Cerebellar cortex (tissue), 1 donor: ENCODE measurements at places on chromosomes 3 and 15.

GRCh38 chr3:185943760-185944106 lies 5.9 kb upstream of the TRA2B start:
- DNase-seq, result no peak

GRCh38 chr3:43865887-43866528 lies 175.3 kb downstream of the ABHD5 start:
- DNase-seq, result no peak

- no peak for DNase-seq
These were observed 272.2 kb upstream of the CFAP20DC start for GRCh38 chr3:59321881-59322540.

DNA sequence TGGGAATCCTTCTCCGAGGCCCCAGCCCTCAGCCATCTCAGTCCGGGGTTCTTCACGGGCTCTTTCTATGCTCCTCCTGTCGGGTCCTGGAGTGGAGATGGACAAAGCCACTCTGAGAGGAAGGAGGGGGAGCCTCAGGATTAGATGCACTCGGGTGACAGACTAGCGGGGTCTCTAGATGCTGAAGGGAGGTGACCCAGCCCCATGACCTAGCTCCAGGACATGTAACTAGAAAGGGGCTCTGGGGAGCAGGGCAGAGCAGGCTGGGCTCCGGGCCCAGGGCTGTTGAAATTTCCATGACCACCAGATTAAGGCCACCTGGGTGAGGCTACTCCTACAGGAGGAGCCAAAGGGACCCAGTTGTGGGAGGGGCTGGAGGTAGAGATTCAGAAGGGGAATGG lies 14.8 kb upstream of the SKIC8 start:
- no peak for DNase-seq

DNA sequence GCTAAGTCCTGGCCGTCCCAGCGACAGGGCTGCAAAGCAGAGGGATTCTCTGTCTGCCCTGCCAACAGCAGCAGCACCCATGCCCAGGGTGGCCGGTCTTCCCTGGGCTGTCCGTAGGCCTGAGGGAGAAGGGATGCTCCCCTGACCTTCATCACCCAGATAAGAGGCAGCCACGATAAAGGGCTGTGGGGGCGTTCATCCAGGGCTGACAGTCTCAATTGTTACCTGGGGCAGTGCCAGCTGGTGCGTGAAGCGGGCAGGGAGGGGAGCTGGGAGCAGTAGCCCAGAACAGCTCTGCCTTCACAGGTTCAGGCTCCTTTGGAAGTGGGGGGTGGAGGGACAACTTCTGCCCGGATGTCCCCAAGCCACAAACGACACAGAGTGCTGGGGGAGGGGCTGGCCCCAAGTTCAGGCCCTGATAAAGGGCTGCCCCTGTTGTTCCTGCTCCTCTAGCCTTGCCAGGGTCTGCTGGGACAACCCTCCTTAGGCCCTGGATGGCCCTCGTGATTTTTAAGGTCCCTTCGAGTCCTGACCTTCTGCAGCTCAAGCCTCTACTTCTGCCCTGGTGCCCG lies 94.7 kb downstream of the RAB11A start:
- no peak for DNase-seq

GRCh38 chr3:16186086-16186485 lies 11.6 kb downstream of the GALNT15 start:
- no peak for DNase-seq

GRCh38 chr3:34155108-34155507 lies 356.7 kb downstream of the PDCD6IP start:
- no peak for DNase-seq

- no peak for DNase-seq
These were observed 33.9 kb downstream of the SLC41A3 start for GRCh38 chr3:126050050-126050392.

- no peak for DNase-seq
These were observed 297.9 kb downstream of the GABRG3 start for GRCh38 chr15:27268923-27269322.

DNA sequence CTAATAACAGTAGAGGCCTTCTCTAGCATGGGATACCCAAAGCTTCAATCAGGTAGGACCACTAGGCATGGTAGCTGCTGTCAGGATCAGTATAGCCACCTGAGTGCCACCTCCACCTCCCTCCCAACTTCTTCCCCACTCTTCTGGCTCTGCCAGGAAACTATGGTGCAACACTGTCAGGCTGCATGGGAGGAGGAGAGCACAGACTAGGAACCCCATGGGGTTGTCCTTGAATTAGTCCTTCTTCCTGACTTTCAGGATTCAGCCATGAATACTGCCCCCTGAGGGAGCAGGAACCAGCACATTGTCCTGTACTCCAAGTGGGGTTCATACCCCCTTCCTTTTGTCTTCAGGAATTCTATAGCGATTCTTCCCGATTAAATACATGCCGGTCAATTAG lies 340.8 kb upstream of the ONECUT1 start:
- DNase-seq, result no peak

GRCh38 chr3:123505820-123506219 lies 56.9 kb upstream of the ADCY5 start:
- DNase-seq, result no peak

DNA sequence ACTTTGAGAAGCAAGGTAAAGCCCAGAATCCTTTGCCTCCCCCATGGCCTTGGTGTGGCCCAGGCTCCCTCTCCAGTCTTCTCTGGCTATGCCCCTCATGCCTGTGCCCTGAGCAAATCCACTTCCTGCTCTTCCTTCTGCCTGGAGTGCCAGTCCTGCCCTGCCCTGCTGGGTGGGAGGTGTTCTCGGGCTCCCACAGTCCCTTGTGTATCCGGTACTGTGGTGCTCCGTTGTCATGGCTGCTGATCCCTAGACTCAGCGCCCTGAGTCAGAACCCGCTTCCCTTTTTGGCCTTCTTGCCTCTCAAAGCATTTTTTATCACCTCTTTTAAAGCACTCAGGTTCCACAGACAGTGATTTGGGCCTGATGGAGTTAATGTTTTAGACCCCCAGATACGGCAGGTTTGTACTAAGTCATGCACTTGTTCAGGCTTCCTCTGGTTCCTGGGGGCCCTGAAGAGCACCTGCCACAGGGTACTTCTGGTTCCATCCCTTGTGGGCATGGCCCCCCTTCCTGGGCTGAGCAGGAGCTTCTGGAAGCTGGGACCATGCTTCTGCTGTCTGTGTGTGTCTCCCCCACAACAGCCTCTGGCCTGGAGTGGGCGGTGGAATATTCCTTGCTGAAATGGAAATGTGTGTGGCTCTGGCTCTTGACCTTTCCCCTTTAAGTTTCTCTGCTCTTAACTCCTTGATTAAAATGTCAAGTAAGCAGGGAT lies 29.6 kb upstream of the ADAMTS7 start:
- no peak for DNase-seq

DNA sequence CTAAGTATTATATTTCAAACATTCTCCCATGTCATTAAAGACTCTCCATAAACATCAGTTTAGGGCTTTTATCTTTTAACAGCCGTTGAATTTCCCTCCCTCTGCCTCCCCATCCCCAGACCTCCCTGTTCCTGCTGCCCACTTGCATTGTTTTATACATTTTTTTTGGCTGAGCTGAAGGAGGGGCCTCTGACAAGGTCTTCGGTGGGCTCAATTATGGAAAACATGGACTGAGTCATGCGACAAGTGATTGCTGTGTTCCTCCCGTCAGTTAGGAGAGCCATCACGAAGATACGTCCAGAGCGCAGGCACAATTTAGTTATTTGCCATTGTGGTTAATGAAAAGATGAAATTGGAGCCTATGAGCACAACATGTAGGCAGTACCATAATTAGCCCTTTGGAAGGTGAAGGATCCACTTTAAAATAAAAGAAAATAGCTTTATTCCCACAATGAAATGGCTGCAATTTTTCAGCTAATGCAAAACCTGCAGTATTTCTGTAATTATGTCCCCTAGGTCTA lies 12.0 kb upstream of the NMNAT3 start:
- DNase-seq, result no peak

DNA sequence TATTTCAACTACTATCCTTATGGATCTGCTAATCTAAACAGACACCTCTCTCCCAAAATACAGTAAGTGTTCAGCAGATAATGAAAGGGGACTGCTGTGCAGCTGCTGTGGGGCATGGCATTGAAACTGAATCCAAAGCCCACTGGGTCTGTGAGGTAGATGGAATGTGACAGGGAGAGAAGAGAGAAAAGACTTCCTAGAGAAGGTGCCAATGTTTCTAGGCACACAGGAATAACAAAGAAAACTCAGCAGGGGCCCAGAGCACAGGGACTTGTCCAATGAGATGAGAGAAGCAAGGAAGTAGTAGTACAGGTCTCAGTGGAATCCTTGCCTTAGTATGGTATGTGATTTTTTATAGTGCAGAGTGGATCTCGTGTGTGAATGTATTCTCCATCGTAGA lies 457.8 kb downstream of the IL5RA start:
- no peak for DNase-seq

GRCh38 chr3:113265231-113265630 lies 53.9 kb downstream of the BOC start:
- DNase-seq, result peak; percentile 36

GRCh38 chr15:99435113-99435695 lies 130.6 kb upstream of the MEF2A start:
- no peak for DNase-seq

DNA sequence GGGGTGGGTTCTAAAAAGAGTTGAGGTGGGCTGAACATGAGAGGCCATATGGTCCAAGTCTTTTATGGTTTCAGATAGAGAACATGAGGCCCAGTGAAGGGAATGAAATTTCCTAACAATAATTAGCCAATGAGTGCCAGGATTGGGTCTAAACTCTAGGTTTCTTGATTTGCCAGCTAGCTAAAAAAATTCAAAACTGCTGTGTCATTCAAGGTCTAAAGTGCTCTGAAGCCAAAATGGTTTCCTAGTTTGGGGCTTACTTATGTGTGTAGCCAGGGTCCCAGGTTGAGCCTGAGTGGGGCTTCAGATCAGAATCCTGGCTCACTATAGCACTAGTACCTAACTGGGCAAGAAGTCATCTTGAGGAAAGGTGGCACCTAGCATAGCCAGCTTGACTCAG lies 55.3 kb upstream of the SYN2 start:
- DNase-seq, result no peak

DNA sequence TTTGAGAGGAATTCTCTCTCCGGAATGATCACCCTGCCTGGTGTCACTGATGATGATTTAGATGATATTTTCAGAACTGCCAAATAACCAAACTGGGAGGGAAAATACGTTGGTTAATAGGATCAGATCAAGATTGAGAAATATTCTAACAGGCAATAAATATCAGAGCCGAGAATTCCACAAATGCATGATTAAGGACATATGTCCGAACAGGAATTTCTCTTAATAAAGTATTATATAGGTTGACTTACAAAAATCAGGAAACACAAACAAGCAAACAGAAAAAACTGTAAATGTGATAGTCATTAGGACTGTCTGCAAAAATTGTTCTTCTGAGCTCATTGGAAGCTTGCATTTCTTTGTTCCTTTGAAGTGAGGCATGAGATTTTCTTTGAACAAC lies 75.1 kb upstream of the PHLDB2 start:
- DNase-seq, result no peak

DNA sequence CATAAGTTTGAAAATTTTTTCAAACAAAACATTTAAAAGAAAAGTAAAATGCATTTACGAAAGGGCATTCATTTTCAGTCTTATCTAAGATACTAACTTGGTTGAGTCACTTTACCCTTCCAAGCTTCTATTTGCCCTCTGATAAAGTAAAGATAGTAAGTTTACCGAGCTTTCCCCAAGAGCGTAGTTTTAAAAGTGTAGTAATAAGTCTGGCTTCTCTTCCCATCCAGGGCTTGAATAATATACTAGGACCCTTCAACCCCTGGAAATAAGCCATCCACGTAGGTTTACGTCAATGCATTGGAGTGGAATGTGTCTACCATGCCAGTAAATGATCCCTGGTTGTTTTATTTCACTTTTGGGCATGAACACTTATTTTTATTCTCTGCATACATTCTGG lies 608.3 kb downstream of the NTRK3 start:
- DNase-seq, result no peak

DNA sequence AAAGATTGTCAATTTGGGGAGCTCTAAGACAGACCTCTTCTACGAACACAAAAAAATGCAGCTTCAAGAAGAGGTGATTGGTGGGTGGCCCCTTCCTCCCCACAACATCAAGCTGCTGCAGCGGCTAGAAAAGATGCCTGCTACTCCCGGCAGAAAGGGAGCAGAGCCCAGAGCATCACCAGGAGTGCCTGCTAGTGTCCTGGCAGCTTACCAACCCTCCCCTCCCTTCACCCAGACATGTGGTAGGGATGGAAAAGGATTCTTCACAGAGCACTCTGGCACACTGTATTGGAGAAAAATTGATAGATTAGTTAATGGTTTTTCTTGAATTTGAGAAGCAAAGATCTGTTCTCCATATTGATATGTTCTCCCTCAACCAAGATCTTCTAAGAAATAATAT lies 10.8 kb downstream of the IP6K1 start:
- DNase-seq, result peak; percentile 74

- DNase-seq, result no peak
These were observed 36.9 kb downstream of the LRRFIP2 start for GRCh38 chr3:37137516-37137915.

- no peak for DNase-seq
These were observed 33.6 kb downstream of the CD200 start for GRCh38 chr3:112366522-112366921.

- DNase-seq, result no peak
These were observed 14.1 kb downstream of the TMEM207 start for GRCh38 chr3:190435618-190436017.

- DNase-seq, result no peak
These were observed 334.4 kb upstream of the TRIM42 start for GRCh38 chr3:140343211-140344081.

GRCh38 chr15:80328496-80328895 lies 75.7 kb upstream of the ARNT2 start:
- DNase-seq, result no peak

GRCh38 chr15:39885099-39885777 lies 34.8 kb downstream of the GPR176 start:
- DNase-seq, result no peak

DNA sequence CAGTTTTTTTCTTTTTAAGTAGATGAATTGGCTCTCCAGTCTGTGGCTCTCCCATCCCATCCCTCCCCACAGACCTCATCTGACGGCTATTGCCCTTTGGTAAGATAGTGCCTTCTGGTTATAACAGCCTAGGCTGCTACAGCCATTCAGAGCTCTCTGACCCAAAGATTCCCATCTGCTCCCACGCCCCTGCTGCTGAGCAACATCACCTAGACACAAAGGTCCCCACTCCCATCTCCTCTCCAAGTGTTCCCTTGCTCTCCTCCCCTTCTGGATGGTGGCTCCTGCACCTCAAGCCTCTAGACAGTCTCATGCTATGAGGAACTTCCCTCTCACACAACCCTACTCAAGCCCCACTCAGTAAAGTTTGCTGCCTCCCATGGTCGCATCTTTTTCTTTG lies 23.7 kb downstream of the FBXW12 start:
- DNase-seq, result no peak

DNA sequence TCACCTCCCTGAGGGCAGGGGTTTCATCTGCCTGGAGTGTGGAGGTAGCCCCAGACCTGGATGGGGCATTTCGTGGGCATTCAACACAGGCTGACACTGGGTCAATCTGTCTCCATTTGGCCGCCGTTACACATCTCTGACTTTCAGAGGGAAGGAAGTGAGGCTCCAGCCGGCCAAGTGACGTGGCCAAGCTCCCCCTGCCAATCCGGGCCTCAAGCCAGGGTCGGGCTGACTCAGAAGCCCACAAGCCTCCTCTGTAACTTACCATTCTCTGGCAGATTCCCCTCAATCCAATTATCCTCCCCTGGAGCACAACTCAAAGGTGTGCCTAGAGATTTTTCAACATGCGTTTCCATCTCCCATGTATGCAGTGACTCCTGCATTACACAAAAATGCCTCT lies 227.6 kb downstream of the KLF13 start:
- DNase-seq, result peak; percentile 58

GRCh38 chr3:122947738-122948137 lies 79.8 kb downstream of the SEMA5B start:
- DNase-seq, result no peak

- DNase-seq, result no peak
These were observed 286.1 kb upstream of the TLE3 start for GRCh38 chr15:70383856-70384255.
